ENCODE measurements at places on chromosomes 5 and 9.

DNA sequence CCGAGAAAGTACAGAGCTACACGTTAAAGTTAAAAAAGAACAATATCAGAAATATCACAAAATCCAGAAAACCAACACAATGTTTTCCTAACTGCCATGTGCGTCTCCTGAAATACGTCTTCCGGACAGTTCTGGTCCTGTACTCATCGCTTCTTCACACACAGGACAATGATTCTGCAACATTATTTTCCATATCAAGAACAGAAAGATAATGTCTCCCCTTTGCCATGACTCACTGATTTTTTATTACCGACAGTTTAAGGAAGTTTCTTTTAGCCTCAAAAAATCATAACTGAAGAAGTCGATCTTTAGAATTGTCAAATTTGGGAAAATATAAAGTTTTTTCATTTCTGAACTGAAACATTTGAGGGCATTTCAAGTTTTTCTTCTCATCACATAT is 2.5 kb downstream of the TBC1D9B start:
- no peak for DNase-seq

DNA sequence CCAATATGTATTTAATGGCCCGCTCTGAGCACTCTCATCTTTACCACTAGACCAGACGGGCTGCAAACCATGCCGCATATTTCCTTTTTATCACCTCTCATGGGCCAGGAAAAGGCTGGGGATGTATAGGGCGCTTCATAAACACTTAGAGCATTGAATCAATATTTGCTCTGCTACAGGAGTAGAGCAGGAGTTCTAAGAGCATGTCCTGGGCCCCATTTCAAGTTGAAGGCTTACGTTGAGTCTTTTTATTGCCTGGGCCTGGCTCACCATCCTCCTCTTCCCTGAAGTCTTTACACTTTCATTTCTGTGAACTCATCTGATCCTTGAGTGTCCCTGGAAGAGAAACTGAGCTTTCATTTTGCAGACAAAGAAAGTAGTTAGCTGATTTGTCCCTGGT is 112.4 kb downstream of the FSTL4 start:
- no peak for DNase-seq

- DNase-seq = no peak
Measured at GRCh38 chr9:93210324-93210973, 26.5 kb downstream of the WNK2 start.

DNA sequence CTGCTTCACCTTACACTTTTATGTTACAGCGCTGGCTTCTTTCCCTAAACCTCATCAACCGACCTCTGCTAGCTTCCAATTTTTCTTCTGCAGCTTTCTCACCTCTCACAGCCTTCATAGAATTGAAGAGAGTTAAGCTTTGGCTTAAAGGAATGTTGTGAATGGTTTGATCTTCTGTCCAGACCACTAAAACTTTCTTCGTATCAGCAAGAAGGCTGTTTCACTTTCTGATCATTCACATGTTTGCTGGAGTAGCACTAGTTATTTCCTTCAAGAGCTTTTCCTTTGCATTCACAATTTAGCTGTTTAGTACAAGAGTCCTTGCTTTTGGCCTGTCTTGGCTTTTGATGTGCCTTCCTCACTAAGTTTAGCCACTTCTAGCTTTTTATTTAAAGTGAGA is 49.5 kb downstream of the NR3C1 start:
- DNase-seq = no peak

GRCh38 chr9:133129001-133129795 is 8.2 kb upstream of the RALGDS start:
- no peak for DNase-seq

- DNase-seq = no peak
Measured at GRCh38 chr9:38212016-38212415, 143.0 kb upstream of the SHB start.

GRCh38 chr9:95315108-95315746 is 2.3 kb downstream of the FANCC start:
- DNase-seq = no peak

GRCh38 chr5:14319102-14319501 is 176.0 kb downstream of the TRIO start:
- DNase-seq = no peak

GRCh38 chr9:71353720-71354119 is 232.3 kb upstream of the TRPM3 start:
- DNase-seq = no peak

DNA sequence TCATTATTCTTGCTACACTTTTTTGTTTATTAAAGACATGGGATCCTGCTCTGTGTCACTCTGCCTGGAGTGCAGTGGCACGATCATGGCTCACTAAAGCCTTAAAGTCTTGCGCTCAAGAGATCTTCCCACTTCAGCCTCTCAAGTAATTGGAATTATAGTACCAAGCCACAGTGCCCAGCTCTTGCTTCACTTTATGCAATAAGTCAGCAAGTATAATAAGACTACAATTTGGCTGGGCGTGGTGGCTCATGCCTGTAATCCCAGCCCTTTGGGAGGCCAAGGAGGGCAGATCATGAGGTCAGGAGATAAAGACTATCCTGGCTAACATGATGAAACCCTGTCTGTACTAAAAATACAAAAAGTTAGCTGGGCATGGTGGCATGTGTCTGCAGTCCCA is 5.9 kb downstream of the C9orf153 start:
- DNase-seq = no peak

DNA sequence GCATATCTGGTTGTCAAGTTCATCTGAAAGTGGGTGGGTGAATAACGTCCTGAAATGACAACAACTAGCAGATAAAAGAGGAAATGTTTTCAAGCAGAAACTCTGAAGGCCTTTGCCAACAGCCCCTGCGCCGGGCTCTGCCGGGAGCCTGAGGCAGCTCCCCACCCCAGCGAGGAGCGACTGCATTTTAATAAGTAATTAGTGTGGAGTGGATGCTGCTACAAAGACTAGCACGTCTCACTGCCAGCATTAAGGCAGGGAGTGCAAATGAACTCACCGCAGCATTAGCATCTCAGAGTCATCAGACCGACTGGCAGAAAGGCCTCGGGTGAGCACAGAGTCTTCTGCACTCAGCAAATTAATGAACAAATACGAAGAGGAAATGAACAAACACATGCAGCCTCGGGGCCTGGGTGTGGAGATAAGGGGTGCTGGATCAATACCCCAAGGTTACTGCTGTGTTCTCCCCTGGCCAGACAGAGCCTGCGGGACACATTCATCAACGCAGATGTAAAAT is 63.8 kb downstream of the VAV2 start:
- no peak for DNase-seq

DNA sequence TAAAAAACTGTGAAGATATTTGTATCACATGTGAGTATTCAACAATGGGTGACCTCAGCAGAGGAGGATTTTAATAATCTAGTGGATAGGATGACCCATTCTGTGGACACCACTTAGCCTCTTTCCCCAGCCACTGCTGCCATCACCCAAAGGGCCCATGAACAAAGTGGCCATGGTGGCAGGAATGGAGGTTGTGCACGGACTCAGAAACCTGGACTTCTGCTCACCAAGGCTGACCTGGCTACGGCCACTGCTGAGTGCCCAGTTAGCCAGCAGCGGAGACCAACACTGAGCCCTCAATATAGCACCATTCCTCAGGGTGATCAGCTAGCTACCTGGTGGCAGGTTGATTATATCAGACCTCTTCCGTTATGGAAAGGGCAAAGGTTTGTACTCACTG is 1410.4 kb upstream of the CDH9 start:
- DNase-seq = no peak

- DNase-seq = no peak
Measured at GRCh38 chr9:129494113-129494789, 126.7 kb downstream of the C9orf50 start.

- no peak for DNase-seq
Measured at GRCh38 chr5:107719034-107719606, 48.4 kb upstream of the EFNA5 start.

GRCh38 chr5:170865622-170866021 is 3.8 kb downstream of the RANBP17 start:
- DNase-seq = no peak

GRCh38 chr5:30690931-30691330 is 502.6 kb upstream of the CDH6 start:
- no peak for DNase-seq

DNA sequence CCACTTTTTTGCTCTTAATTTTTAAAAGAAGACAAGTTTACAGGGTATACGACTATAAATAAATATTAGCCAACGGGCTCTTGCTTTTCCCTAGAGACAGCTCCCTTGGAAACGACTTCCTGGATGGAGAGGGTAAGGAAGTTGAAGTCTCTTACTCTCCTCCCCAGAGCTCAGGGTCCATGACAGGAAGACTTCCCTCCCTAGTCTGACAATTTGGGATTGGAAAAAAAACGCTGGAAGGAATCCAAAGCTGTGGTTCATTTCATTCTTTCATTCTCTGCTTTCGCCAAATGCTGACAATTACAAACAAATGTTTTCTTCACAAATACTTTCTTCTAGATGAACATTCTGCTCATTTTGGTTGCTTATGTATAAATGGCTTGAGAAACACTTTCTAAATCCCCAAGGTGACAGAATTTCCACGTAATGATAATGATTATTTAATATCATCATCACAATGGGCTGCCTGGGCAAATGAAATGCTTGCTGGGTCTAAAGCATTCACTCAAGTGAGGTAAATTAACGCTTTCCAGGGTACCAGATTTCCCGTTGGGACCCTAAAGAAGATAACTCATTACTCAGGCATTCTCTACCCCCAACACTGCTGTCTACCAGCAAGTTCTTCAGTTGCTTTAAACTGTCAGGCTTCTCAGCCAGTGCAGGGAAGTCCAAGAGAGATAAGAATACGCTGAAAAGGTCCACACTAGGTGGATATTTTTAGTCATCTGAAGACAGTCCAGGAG is 139.8 kb upstream of the SLC30A5 start:
- DNase-seq = no peak

GRCh38 chr5:149432911-149433401 is 53.9 kb upstream of the IL17B start:
- no peak for DNase-seq

DNA sequence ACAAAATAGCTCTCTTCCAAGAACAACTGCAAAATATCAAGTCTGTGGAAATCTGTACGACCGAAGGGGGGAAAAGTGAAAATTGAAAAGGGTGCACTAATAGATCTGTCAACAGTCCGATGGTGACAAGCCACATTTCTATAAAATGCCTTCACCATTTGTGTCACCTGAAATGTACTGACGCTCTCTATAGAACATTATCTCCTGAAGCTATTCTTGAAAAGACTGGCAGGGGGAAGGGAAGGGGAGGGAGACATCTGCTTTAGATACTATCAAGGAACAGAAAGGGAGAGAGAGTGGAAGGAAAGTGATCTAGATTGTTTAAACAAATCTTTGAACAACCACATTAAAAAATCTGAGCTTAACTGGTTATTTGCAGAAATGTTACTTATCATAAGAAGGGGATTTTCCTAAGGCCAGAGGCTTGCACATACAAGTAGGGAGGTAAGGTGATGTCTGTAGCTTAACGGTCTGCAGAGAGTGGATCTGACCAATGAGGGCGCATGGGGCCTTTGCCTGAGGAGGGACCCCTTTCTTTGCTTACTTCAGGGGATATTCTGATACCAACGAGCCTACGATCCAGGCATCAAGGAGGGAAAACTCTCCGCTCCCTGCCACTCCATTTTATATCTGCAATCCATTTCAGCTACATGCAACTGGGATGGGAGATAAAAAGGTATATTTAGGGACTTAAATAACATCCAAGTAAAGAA is 92.1 kb downstream of the CRB2 start:
- DNase-seq = no peak

- DNase-seq = no peak
Measured at GRCh38 chr9:89892920-89893319, 288.1 kb downstream of the GADD45G start.

GRCh38 chr5:68457285-68457684 is 241.7 kb downstream of the PIK3R1 start:
- no peak for DNase-seq

DNA sequence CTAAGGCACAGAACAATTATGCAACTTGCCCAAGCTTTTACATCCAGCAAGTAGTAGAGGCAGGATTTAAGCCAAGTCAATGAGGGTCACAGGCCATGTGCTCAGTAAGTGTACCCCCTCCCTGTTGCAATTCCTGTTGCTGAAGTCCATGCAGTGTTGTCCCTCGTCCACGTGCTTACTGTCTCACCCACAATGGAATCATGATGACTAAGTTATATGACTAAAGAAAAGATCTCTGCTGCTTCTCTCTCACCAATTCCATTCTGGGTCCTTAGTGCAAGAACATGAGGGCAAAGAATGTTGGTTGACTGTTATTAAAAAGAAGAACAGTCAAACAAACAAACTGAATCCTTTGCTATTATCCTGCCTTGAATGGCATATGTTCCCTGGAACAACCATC is 233.6 kb upstream of the SLC24A2 start:
- DNase-seq = no peak

GRCh38 chr9:1954238-1954637 is 60.9 kb upstream of the SMARCA2 start:
- DNase-seq = no peak

- no peak for DNase-seq
Measured at GRCh38 chr5:1551426-1552301, 27.9 kb upstream of the LPCAT1 start.

DNA sequence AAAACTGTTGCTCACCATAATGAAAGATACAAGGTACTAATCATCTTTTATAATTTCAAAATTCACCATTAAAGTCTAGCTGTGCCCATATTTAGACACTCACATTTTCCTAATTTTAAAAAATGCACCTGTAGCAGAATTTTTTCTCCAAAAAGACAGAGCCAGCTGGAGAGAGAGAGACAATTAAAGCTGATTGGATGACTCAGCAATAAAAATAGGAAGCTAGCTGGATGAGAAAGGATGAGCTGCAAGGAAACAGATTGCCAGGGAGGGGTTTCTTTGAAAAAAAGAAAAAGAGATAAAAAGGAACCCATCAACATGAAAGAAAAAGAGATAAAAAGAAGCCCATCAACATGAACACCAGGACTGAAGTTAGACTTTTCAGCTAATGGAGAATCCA is 73.8 kb downstream of the HCN1 start:
- no peak for DNase-seq

DNA sequence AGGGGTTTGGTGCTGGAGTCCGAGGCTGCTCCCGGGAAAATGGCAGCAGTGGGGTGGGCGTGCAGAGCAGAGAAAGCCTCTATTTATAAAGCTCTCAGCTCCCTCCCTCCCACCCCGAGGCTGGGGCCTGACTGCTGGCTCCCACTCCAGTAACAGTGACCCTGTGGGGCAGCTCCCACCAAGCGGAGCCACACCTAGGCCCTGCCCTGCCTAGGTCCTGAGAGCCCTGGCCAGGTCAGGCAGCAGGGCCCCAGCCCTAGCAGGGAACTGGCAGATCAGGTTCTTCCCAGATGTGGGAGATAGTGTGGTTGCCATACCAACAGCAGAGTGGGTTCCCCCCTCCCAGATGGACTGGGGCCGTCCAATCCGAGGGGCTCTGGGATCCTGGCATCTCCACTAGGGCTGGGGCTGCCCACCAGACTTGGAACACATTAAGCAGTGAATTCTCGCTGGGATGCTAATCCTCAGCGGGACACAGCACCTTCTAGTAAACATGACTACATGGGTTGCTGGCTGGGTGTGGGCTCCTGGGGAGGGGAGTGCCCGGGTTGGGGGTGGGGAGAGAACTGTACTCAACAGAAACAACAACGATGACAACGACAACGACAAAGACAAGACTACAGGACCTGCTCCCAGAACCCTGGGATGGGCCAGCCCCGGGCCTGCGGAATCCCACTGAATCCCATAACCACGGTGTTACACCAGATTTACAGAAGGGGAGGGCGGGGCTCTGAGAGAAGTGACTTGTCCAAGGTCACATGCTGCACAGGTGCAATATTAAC is 1.5 kb downstream of the SH3GLB2 start:
- no peak for DNase-seq
